ENCODE measurements at places on chromosomes 6 and 20.

DNA sequence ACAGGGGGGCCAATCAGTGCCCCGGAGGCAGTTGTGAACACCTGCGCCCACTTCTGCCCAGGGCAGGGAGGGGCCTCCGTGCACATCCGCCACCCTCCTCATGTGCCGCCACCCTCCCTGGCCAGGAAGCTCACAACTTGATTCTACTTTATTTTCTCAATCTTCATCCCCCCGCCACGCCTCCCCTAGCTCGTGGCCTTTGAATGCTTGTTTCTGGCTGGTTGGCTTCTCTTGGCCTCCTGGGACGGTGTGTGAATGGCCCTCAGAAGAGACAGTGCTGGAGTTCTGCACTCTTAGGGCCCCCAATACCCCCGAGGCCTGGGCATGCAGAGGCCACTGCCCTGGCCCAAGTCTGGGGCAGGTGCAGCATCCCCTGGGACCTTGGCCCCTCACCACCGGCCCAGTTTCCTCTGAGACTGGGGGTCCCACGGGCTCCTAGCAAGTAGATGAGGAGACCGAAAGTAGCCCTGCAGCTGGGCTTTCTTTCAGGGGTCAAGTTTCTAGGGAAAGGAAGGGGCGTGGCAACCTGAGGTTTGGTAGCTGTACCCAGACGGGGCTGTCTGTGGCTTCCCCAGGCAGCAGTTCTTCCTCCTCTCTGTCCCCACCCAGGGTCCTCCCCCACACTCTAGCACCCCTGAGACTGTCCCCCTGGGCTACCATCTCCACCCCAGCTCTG, 1.3 kb downstream of the RGS19 start:
- DNase-seq = no peak

GRCh38 chr6:132650429-132650828, 8.6 kb downstream of the TAAR1 start:
- DNase-seq = no peak

DNA sequence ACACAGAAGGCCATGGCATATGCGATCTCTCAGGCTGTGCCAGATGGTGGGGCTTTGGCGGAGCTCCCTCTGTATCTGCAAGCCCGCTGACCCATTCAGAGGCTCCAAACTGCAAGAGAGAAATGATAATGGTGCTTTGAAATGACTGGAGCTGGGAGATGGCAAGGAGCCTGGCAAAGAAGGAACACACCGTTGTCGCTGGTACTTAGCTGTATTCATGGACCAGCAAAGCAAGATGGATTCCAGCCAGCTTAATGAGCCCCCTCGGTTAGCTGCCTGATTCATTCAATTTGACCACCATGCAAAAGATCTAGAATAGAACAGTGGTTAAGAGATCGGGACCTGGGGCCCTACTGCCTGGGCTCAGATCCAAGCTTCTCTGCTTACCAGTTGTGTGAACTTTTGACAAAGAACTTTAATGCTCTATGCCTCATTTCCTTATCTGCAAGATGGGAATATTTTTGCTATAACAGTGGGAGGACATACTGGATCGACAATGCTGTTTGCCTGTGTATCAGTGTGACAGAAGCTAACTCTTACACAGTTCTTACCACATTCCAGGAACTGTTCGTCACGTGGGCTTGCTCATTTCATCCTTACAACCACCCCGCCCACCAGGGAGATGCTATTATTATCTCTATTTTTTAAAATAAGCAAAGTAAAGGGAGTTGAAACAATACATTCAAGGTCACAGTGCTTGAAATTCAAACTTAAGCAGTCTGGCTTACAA, 317.8 kb upstream of the SULF2 start:
- DNase-seq = no peak

GRCh38 chr20:61895016-61895415, 170.7 kb downstream of the TAF4 start:
- no peak for DNase-seq

GRCh38 chr20:51227744-51228143, 204.8 kb upstream of the KCNG1 start:
- no peak for DNase-seq

DNA sequence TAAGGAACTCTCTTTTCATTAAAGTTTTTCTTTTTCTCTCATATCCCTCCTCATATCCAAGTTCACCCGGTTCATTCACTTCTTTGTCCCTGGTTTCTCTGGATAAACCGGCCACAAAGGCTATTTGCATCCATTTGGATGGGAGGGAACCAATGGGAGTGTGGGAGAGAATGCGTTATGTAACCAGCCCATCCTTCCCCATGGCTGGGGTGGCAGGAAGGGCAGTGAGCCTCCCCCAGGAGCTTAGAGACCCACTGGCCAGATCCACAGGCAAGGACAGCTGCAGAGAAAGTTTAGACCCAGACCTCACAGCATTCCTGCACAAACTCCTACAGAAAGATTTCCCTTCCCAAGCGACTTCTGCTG, 10.7 kb downstream of the CASS4 start:
- DNase-seq = no peak

DNA sequence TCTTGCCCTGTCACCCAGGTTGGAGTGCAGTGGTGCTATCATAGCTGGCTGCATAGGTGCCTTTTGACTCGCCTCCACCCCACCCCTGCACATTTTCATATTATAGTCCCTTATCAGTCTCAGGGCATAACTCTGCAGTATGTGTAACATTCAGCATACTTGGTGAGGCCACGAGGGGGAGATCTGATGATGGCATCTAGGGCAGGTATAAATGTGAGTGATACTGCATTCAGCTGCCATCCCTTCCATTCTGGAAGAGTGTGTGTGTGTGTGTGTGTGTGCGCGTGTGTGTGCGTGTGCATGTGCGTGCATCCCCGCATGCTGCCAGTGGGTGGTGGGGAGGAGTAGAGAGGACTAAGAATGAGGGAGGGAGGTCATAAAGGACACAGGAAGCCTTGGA, 81.4 kb downstream of the JARID2 start:
- no peak for DNase-seq

GRCh38 chr6:53868626-53869025, 73.8 kb downstream of the LRRC1 start:
- no peak for DNase-seq

GRCh38 chr6:31558631-31559500, 11.5 kb downstream of the NFKBIL1 start:
- DNase-seq = no peak

- DNase-seq = no peak
Measured at GRCh38 chr20:14344746-14345145, 7.3 kb upstream of the FLRT3 start.

DNA sequence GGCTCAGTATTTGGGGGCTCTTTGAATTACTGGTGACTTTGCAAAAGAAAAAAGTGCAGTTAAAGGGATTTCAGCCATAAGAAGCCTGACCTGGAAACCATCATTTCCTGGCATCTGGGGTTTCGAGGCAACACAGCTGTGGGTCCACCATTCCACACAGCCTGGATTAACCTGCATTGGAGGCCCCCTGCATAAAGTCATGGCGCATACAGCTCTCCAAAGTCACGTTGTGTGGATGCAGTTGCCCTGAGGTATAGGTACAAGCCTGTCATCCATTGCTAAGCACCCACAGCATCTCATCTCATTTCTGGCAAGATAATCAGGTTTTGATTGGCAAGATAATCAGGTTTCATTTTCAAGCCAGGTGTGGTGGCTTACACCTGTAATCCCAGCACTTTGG, 54.5 kb upstream of the TAGAP start:
- no peak for DNase-seq

DNA sequence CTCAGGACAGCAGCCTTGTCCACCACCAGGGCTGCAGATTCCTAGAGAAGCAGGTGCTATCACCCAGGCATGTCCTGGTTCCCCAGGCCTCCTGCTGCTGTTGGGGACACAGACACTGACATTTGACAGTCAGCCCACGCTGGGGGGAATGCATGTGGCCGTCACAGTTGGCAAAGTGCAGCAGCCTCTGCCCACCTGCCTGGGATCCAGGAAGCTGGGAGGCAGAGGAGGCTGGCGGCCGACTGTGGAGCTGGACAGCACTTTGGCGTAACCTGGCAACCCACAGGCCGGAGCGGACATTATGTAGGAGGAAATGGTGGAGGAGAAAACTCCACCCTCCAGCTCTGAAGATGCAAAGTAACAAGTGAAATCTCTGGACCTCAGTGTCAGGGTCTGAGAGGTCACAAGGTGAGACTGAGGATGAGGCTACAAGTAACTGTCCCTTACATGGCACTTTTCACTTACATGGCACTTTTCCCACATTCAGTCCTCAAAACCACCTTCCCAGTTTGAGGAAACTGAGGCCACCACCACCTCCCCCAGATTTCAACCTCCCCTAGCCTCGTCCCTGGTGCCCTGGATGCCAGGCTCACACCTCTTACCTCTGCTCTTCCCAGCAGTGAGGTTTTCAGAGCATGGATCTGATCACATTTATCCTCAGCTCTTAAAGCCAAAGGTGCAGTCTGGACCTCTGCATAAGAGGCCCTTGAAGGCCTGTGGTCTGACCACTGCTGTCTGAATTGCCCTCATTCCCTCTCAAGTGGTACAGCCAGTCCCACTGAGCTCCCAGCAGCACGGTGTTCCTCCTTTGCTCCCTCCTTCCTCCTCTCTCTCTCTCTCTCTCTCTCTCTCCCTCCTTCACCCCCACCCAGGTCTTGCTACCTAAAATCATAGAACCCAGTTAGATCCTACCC, 8.7 kb downstream of the MAP1LC3A start:
- no peak for DNase-seq

DNA sequence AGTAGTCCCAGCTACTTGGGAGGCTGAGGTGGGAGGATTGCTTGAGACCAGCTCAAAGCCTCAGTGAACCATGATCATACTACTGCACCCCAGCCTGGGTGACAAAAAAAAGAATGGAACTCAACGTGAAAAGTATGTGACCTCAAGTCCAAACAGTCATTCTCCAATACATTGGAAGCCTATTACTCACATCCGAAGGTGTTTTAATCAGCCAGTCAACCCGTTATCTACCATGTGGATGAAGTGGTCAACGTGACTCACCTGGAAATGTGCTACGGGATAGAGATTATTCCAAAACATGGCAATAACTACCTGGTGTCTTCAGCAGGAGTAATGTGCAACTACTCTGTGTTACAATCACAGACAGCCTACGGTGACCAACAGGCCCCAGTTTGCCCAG, 85.8 kb upstream of the TOP1 start:
- no peak for DNase-seq

DNA sequence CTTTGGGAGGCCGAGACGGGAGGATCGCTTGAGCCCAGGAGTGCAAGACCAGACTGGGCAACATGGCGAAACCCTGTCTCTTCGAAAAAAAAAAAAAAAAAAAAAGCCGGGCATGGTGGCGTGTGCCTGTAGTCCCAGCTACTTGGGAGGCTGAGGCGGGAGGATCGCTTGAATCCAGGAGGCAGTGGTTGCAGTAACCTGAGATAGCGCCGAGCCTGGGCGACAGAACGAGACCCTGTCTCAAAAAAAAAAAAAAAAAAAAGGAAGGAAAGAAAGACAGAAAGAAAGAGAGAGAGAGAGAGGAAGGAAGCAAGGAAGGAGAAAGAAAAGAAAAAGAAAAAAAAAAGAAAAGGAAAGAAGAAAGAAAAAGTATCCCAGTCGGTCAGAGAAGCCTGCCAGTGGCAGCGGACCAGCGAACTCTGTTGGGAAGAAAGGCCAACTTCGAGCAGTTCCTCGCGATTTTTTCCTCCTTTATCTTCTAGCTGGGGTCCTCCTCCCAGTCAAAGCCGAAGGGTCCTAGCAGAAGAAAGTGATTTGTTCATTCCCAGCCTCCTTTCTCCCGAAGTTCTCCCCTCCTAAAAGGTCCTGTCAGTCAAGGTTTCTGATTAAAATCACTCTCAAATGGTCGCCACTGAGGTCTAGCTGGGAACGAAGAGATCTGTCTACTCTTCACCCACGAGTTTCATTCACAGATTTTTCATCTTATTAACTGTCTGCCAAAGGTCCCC, 2.4 kb upstream of the SYCP2L start:
- no peak for DNase-seq

GRCh38 chr6:39029156-39030011, 19.2 kb upstream of the GLP1R start:
- DNase-seq = peak; percentile 53

DNA sequence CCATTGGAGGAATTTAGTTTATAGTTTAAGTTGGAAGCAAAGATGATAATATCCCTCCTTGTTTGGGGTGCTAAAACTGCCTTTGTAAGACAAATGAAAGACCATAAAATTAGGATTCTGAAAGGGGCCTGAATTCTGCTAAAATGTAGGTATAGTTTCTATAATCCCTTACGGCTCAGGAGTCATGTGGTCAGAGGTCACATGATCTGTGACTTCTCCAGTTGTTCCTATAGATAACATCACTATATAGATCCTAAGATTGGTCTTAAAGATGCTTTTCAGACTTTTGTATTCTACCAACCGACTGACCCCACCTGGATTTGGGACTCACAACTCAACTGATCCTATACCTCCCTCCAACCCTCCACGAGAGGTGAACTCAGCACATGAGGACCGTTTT, 36.6 kb downstream of the ZNF311 start:
- no peak for DNase-seq

DNA sequence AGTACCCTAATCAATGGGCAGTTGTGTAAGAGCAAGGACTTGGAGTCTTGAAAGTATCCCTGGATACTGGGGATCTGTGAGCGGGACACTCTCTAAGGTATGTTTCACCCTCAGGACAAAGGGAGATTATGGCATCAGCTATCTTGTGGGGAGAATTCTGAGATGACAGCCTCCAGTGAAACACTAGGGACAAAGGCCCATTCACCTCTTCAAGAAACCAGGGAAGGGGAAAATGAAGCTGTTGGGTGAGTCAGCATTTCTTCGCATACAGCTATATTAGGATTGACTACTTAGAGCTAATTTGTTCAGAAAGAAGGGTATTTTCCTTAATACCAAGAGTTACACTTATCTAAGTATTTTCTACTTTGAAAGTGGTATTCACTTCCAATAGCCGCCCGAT, 35.9 kb downstream of the OPN5 start:
- DNase-seq = no peak

DNA sequence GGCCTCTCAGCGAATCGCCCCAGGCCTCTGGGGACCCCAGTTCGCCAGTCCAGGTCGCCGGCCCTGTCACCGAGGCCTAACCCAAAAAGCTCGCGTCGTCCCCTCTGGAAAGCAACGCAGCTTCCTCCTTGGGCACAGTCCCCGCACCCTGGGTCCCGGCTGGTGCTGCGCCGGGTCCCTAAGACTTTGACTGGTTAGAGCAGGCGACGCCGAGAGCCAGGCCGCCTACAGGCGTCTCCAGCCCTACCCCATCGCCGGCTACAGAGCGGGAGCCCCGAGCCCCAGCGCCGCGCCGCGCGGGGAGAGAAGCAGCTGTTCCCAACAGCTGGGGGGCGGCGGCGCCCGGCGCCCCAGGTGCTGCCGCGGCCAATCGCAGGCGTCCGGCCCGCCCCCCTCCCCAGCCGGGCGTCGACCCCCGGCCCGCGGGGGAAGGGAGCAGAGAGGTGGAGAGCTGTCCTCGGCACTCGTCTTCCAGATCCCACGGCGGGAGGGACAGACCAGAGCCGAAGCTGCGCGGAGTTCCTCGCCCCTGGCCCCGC, 540 bp upstream of the RBM24 start:
- DNase-seq = no peak

GRCh38 chr6:119581220-119581619, 231.7 kb upstream of the MAN1A1 start:
- no peak for DNase-seq
